Glutamatergic neuron (in vitro differentiated cells): ENCODE measurements at places on chromosomes 3 and 15. TPM values are rescaled to one million over a fixed set of nuclear protein-coding genes. Genes with fewer than 3 reads are reported as not detected.

GRCh38 chr15:44719293-44719999 is 8.1 kb downstream of the B2M start:
- H3K27me3 ChIP-seq = no peaks in the 10 kb centered on the region
- H3K4me1 ChIP-seq = no peaks in the 10 kb centered on the region
- H3K27ac ChIP-seq = no peak overlapping the region
- no peaks in the 10 kb centered on the region for H3K36me3 ChIP-seq
- no peak overlapping the region for H3K4me3 ChIP-seq
- DNase-seq = no peak

DNA sequence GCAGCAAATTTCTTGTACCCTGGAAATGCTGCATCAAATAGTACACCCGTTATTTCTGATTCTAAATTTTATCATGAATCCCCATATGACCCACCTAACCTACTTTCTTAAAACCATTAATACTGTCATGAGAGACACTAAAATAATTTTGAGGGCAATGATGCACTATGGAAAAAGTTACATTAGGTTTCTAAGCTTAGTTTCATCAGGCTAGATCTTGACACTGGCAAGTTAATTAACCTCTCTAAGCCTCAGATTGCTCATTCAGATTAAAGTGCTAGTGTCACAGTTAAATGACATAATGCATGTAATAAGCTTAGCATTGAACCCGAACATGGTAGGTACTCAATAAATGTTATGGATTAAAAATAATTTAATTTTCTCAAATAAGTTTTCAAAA is 8.2 kb downstream of the GOLIM4 start:
- H3K4me3 ChIP-seq = no peak overlapping the region
- no peak overlapping the region for H3K27ac ChIP-seq

DNA sequence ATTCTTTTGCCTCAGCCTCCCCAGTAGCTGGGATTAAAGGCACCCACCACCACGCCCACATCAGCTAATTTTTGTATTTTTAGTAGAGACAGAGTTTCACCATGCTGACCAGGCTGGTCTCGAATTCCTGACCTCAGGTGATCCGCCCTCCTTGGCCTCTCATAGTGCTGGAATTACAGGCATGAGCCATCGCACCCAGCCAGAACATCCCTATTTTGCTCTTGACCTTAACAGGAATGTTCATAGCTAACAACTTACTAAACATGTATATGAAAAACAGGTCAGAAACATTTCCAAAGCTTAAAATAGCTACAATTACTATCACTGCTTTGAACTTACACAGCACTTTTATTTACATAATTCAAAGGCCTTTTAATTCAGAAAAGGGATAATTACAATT is 33.7 kb downstream of the UQCC5 start:
- no peak overlapping the region for H3K4me3 ChIP-seq
- no peaks in the 10 kb centered on the region for H3K4me1 ChIP-seq
- no peaks in the 10 kb centered on the region for H3K27me3 ChIP-seq

GRCh38 chr3:156519758-156520162 is 35.2 kb downstream of the SSR3 start:
- peaks cover 26% of the 10 kb centered on the region for H3K4me1 ChIP-seq
- no peak overlapping the region for H3K27ac ChIP-seq
- no peak for DNase-seq

DNA sequence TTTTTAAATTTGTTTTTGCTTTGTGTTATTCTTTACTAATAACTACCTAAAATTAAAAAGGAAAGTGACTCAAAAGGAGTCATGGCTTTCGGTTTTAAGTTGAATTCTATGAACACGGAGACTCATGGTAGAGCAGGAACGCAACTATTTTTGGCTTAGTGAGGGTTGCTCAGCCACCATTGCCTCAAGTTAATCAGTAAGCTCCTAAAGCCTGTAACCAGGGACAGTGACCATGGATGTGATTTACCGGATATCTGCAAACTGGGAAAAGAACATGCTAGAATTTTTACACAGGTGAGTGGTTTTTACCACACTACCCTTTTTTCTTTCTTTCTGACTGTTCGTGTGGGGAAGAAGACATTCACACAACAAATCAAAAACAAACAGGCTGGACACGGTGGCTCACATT is 11.8 kb downstream of the SLC12A8 start:
- no peak for DNase-seq
- H3K27me3 ChIP-seq = no peaks in the 10 kb centered on the region
- H3K4me1 ChIP-seq = no peaks in the 10 kb centered on the region
- no peak overlapping the region for H3K27ac ChIP-seq
- no peak overlapping the region for H3K4me3 ChIP-seq

CD200 gene
- 67.9 TPM for total RNA-seq

TLNRD1 gene
- total RNA-seq = 35.5 TPM
